CD4-positive, alpha-beta T cell treated with Interferon gamma for 1 hour (primary cell): ENCODE measurements at places on chromosomes 13 and 19.

DNA sequence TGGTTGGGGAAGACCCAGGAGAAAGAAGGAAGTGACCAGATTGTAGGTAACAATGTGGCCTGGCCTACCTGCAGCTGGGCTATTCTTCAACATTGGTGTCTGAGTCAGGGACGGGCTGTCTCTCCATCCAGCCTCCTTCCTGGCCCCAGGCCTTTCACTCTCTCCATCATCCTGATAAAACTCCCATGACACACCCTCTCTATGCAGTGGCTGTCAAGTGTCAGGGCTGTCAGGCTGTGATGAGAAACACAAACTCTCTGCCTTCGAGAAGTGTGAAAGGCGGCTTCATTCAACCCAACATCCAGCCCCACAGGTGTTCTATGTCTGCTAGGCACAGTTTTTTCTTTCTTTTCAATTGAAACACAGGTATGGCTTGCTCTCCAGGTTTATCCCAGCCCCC lies 153.3 kb upstream of the VSTM2B start:
- no peak for DNase-seq

GRCh38 chr13:46124967-46125933 lies 20.4 kb upstream of the CPB2 start:
- DNase-seq = no peak

DNA sequence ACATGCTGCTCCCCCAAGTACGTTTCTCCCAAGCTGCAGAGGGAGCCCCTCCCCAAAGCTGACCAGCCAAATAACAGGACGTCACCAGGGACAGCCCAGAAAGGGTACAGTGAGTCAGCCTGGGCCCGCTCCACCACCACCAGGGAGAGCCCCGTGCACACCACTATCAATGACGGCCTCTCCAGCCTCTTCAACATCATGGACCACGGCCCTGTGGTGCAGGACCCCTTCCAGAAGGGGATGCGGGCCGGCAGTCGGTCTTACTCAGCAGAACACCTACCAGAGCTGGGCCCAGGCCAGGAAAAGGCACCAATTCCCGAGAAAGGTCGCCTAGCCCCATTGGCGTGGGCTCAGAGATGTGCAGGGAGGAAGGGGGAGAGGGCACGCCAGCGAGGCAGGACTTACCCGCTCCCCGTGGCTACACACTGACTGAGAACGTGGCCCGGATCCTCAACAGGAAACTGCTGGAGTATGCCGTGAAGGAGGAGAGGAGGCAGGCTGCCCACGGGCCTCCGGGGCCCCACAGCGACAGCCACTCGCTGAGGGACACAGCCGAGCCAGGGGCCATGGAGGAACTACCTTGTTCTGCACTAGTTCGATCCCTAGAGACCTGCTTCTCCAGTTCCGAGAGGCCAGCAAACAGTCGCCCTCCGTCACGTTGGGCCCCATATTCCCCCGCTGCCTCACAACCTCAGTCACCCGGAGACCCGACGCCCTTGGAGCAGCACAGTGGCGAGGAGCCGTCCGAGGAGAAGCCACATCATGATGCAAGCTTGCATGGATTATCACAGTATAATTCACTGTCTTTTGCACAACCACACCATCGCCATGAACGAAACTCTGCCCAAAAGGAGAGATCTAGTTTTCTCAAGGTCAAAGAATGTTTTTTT lies 815.9 kb upstream of the KLHL1 start:
- DNase-seq = no peak

DNA sequence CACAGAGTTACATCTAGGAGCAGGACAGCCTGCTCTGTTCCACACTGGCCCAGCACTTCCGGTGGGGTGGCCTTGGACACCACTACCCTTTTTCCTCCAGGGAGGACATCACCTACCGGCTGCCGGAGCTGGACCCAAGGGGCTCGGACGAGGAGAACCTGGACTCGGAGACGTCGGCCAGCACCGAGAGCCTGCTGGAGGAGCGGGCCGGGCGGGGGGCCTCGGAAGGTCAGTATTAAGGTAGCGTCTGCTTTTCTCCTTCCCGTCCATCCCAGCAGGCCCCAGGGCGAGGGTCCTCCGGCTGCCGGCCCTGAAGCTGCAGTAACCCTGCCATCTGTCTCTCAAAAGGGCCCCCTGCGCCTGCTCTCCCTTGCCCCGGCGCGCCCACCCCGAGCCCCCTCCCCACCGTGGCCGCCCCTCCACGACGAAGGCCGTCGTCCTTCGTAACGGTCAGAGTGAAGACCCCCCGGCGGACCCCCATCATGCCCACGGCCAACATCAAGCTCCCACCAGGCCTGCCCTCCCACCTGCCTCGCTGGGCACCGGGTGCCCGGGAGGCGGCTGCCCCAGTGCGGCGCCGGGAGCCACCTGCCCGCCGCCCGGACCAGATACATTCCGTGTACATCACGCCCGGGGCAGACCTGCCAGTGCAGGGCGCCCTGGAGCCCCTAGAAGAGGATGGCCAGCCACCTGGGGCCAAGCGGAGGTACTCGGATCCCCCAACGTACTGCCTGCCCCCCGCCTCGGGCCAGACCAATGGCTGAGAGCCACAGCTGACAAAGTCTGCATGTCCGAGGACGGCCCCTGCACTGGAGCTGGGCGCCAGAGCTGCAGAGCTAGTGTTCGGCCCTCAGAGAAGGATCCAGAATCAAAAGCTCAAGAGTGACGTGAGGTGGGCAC lies 3.4 kb upstream of the USE1 start:
- DNase-seq = no peak

DNA sequence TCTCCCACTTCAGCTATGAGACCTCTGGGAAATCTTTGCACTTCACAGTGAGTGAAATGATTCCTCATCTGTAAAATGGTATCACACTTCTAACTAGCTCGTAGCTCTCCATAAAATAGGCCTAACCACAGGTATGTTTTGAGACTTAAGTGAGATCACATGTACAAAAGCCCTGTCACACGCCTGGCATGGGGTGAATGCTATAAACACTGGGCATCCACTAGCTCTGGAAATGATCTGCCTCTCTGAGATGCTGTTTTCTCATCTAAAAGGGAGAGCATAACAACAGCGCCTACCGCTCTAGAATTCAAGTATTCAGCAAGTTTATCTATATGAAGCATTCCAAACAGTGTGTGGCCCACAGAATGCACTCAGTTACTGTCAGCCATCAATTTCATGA lies 2.2 kb downstream of the AKT2 start:
- no peak for DNase-seq

GRCh38 chr19:18254546-18255503 lies 19.4 kb downstream of the IQCN start:
- DNase-seq = peak; percentile 67

GRCh38 chr13:47539317-47539716 lies 461.8 kb downstream of the SUCLA2 start:
- no peak for DNase-seq

DNA sequence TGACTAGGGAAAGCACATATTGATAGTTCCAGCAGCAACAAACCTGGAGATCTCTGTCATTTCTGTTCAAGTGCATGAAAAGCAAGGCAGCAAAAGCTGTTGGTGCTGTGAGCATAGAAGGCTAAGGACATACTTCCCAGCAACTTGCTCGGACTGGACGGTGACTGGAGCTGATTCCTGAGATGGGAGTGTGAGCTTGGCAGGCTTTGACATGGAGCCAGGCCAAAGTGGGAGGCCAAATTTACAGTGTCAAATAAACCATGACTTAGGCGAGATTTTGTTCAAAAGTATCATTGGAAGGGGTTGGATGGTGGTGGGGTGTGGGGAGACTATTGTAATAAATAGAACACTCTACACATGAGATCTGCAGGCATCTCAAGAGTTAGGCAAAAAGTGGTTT lies 5.9 kb upstream of the ARGLU1 start:
- DNase-seq = no peak

DNA sequence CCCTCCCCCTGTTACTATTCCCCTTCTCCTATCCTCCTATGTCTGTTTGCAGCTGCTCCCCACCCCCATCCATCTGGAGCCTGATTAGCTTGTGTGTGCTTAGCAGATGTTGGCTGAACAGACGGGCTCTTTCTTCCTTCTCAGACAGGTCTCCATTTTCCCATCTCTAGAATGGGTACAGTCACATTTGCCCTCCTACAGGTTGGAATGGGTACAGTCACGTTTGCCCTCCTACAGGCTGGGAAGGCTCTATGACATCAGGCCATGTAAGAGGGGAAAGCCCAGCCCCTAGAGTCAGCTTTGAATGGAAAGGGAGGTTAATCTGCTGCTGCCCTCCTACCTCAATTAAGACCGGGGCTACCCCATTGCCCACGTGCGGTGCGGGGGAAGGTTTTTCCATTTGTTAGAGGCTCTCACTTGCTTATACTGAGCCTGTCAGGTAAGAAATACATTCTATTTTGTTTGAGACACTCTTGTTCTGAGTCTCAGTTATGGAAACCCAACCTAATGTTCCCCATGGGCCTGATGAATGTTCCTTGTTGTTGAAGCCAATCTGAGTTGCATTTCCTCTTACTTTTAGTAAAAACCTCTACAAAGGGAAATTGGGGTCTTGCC lies 2.2 kb upstream of the CLEC17A start:
- DNase-seq = no peak

- no peak for DNase-seq
Observed at GRCh38 chr19:57338877-57339276, 12.2 kb upstream of the ZNF304 start.

DNA sequence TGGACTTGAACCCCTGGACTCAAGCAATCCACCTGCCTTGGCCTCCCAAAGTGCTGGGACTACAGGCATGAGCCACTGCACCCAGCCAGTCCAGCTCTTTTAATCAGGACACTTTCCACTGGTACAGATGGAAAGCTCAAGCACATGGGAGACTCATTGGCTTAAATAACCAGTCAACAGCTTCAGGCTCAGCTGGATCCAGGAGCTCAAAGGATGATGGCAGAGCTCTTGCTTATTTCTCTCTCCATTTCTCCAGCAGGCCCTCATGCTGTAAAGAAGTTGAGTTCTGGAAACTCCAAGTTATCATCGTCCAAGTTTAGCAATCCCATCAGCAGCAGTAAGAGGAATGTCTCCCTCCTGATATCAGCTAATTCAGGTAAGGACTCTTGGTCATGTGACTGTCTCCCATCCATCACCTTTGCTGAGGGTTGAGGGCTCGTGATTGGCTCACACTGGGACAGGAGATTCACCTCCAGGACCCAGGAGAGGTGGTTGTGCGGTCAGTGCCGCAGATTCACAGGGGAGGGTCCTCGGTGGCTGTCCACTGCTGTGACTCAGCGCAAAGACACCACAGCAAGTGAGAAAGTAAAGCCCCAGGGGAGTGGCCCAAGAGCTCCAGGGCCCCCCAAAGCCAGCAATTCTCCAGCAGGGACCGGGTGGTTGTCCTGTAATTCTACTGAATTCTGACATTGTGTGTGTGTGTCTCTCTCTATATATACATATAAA lies 5.1 kb downstream of the CCL25 start:
- DNase-seq = no peak

DNA sequence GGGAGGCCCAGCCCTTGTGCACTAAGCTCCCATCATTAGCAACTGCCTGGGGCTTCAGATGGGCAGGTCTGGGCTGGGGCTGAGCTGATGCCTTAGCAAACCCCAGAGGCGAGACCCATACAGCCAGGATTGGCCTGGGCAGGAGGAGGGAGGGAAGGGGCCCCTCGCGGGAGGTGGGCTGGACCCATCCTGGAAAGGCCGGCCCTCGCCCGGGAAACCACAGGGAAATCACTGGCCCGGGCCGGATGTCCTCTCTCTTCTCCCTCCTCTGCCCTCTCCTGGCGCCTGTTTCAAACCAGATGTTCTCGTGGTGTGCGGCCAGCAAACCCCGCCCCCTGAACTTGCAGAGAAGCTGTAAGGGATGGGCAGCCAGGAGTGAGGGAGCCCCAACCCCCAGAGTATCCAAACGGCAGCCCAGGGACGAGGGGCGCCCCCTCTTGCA lies 43.1 kb downstream of the TMEM255B start:
- DNase-seq = no peak

DNA sequence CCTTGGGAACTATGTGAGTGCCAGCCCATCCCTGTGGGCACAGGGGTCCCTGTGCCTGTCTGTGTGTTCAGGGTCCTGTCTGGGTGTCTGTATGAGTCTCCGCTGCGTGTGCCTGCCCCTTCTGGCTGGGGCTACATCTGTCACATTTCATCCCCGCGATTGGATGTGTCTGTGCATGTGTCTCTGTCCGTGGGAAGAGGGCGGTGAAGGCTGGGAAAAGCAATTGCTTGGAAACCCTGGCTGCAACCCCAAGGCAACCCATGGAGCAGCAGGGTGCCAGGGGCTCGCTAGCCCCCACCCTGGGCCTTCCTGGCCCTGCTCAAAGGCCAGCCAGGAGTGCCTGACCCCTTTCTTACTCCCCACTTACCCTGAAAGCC lies 1.4 kb downstream of the MAG start:
- no peak for DNase-seq

DNA sequence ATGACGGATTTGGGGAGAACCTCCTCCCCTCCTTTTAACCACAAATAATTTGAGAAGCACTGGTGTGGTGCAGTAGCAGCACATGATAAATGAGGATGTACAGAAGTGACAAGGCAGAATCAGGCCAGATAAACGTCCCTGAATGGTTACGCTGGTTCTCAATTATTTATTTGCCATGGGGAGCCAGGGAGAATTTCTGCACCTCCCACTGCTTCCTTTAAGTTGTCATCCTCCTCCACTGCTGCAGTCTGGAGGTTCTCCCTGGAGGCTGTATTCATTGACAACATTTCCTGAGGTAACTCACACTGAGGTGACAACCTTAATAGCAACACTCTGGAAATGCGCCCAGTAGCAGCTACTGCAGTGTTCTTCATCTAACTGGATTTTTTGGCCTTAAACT lies 308.9 kb upstream of the SLITRK1 start:
- DNase-seq = no peak

DNA sequence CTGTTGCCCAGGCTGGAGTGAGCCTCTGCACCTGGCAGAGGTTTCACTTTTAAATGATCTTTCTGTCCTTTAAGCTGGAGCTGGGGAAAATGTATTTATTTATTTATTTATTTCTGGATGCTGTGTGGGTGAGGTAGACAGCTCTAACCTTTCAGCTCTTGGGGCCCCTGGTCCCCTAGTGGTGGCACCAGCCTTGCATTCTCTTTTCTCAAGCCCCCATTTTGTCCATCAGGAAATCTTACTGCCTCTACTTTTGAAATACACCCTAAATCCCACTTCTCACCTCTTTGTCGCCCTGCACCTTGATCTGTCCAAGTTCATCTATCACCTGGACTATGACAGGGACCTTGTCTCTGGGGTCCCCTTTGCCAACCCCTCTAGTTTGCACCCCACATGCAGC lies 2.1 kb upstream of the B9D2 start:
- no peak for DNase-seq

GRCh38 chr13:21641629-21642028 lies 29.2 kb upstream of the FGF9 start:
- no peak for DNase-seq

- DNase-seq = no peak
Observed at GRCh38 chr19:47693903-47694302, 19.3 kb upstream of the EHD2 start.

DNA sequence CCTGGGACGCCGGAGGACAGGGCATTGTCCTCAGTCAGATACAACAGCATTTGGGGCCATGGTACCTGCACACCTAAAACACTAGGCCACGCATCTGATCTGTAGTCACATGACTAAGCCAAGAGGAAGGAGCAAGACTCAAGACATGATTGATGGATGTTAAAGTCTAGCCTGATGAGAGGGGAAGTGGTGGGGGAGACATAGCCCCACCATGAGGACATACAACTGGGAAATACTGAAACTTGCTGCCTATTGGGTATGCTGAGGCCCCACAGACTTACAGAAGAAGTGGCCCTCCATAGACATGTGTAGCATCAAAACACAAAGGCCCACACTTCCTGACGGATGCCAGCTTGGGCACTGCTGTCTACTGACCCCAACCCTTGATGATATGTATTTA lies 1.4 kb upstream of the ICAM4 start:
- no peak for DNase-seq

- no peak for DNase-seq
Observed at GRCh38 chr13:93289842-93290241, 63.2 kb downstream of the GPC6 start.

GRCh38 chr19:2166741-2167738 lies 3.3 kb downstream of the DOT1L start:
- DNase-seq = no peak
